ENCODE measurements at places on chromosomes 4 and X. TPM values are rescaled to one million over a fixed set of nuclear protein-coding genes. Genes with fewer than 3 reads are reported as not detected.

PCYT1B gene
- 0.09 TPM for total RNA-seq

SRPX2 gene
- not detected for total RNA-seq

PCDH18 gene
- total RNA-seq, result not detected

PLP2 gene
- total RNA-seq, result 112 TPM

DNA sequence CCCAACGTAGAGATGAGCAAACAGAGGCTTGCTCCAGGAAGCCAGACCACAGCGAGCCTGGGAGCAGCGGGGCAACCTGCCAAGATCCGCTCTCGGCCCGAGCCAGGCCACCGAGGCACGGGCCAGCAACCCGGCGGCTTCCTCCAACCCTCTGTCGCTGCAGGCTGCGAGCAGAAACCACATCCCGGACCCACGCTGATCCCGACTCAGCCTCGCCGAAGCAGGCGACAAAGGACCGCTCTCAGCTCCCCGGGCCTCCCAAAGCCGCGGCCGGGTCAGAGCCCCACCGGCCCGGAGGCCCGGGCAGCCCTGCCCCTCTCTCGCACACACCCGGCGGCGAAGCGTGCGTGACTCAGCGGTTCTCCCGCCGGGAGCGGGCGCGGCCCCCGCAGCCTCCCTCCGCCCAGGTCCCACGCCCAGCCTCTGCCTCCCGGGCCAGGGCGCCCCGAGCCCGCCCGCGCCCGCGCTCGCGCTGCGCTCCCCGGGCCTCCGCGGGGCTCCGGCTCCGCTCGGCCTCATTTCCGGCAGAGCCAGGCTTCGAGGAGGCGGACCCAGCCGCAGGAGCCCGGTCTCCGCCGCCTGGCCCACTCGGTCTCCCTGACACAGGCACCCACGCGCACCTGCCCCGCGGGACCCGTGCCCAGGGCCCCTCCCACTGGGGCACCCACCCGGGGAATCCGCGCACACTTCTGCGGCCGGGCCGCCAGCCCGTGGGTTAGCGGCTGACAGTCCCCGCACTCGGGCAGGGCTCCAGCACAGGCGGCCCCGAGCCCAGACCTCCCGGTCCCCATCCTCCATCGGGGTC is 1.7 kb downstream of the PPP2R2C start:
- H3K36me3 ChIP-seq, result no peaks in the 10 kb centered on the region
- no peak overlapping the region for H3K4me3 ChIP-seq
- no peak for DNase-seq
- H3K27me3 ChIP-seq, result peaks cover 43% of the 10 kb centered on the region
- no peak overlapping the region for H3K27ac ChIP-seq
- H3K4me1 ChIP-seq, result no peaks in the 10 kb centered on the region

DNA sequence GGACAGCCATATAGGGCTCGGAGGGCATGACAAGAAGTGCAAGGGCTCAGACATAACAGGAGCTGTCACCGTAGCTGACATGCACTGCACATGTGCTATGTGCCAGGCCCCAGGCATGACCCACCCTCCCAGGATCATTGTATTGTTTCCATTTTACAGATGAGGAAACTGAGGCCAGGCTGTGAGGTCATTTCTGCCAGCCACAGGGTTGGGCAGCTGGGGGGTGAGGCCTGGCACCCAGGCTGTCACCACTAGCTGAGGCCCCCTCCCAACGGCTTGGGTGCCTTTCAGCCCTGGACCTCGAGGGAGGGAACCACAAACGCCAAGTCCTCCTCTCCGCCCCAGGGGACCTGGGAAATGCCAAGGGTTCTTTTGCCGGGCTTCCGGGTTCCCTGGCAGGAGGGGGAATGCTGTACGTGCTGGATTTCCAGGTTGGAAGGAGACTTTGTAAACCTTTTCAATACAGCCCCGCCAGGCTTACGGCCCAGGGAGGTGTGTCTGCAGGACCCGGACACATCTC is 12.6 kb downstream of the TREX2 start:
- no peaks in the 10 kb centered on the region for H3K4me1 ChIP-seq
- DNase-seq, result no peak
- no peak overlapping the region for H3K4me3 ChIP-seq
- H3K27ac ChIP-seq, result no peak overlapping the region
- no peaks in the 10 kb centered on the region for H3K36me3 ChIP-seq
- no peaks in the 10 kb centered on the region for H3K27me3 ChIP-seq

- H3K4me1 ChIP-seq, result no peaks in the 10 kb centered on the region
- no peak overlapping the region for H3K27ac ChIP-seq
- DNase-seq, result no peak
- no peaks in the 10 kb centered on the region for H3K27me3 ChIP-seq
- H3K4me3 ChIP-seq, result no peak overlapping the region
These were observed 233.0 kb upstream of the SLC7A11 start for GRCh38 chr4:138475116-138475515.

- no peaks in the 10 kb centered on the region for H3K36me3 ChIP-seq
- no peak overlapping the region for H3K27ac ChIP-seq
- H3K4me3 ChIP-seq, result no peak overlapping the region
- no peak for DNase-seq
These were observed 262.8 kb downstream of the DKK2 start for GRCh38 chr4:106773076-106773905.

- H3K4me1 ChIP-seq, result no peaks in the 10 kb centered on the region
- peaks cover 12% of the 10 kb centered on the region for H3K27me3 ChIP-seq
- no peaks in the 10 kb centered on the region for H3K36me3 ChIP-seq
- H3K27ac ChIP-seq, result no peak overlapping the region
These were observed 28.4 kb upstream of the USP53 start for GRCh38 chr4:119184128-119184527.

GRCh38 chr4:169256101-169256612 is 14.6 kb downstream of the SH3RF1 start:
- H3K4me1 ChIP-seq, result no peaks in the 10 kb centered on the region
- no peak for DNase-seq
- no peaks in the 10 kb centered on the region for H3K36me3 ChIP-seq
- H3K27ac ChIP-seq, result no peak overlapping the region
- H3K27me3 ChIP-seq, result peaks cover 31% of the 10 kb centered on the region

DNA sequence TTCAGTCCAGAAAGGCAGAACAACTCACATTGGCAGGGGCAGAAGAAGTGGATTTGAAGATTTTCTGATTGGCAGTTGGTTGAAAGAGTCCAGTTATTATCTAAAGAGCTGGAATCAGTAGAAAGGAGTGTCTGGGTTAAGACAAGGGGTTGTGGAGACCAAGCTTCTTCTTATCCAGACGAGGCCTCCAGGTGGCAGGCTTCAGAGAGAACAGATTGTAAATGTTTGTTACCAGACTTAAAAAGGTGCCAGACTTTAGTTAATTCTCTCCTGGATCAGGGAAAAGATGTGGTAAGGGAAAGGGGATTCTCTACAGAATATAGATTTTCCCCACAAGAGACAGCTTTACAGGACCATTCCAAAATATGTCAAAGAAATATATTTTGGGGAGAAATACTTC is 36.7 kb upstream of the TLR3 start:
- no peaks in the 10 kb centered on the region for H3K4me1 ChIP-seq
- H3K27ac ChIP-seq, result no peak overlapping the region
- no peak overlapping the region for H3K4me3 ChIP-seq
- H3K27me3 ChIP-seq, result peaks cover 8% of the 10 kb centered on the region

- H3K36me3 ChIP-seq, result no peaks in the 10 kb centered on the region
- H3K27me3 ChIP-seq, result no peaks in the 10 kb centered on the region
- no peak overlapping the region for H3K27ac ChIP-seq
- no peak overlapping the region for H3K4me3 ChIP-seq
- no peaks in the 10 kb centered on the region for H3K4me1 ChIP-seq
These were observed 140.6 kb downstream of the NEXMIF start for GRCh38 chrX:74784629-74785028.

DNA sequence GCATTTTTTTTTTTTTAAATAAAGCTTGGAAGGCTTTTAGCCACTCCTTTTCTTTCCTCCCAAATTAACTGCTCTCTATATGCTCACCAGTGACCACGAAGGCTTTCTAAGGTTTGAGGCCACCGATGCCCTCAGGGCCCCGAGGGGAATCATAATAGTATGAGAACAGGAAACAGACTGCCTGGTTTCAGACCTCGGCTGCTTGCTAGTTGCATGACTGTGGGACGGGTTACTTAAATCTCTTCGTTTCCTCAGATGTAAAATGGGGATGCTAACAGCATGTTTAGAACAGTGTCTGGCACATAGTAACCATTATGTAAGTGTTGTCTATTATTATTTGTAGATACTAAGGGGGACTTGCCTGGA is 3.6 kb downstream of the LINC00632 start:
- no peak for DNase-seq
- H3K27ac ChIP-seq, result no peak overlapping the region
- H3K36me3 ChIP-seq, result no peaks in the 10 kb centered on the region
- H3K4me1 ChIP-seq, result peaks cover 2% of the 10 kb centered on the region
- no peak overlapping the region for H3K4me3 ChIP-seq

- DNase-seq, result no peak
- no peak overlapping the region for H3K4me3 ChIP-seq
- no peaks in the 10 kb centered on the region for H3K27me3 ChIP-seq
- H3K27ac ChIP-seq, result no peak overlapping the region
These were observed 58.4 kb downstream of the AMELX start for GRCh38 chrX:11351375-11352295.

GRCh38 chr4:39278476-39278875 is 87.7 kb downstream of the RFC1 start:
- peaks cover 7% of the 10 kb centered on the region for H3K36me3 ChIP-seq
- no peaks in the 10 kb centered on the region for H3K27me3 ChIP-seq
- no peaks in the 10 kb centered on the region for H3K4me1 ChIP-seq
- H3K4me3 ChIP-seq, result no peak overlapping the region

- H3K27ac ChIP-seq, result no peak overlapping the region
- peak; percentile 36 for DNase-seq
- H3K27me3 ChIP-seq, result no peaks in the 10 kb centered on the region
- H3K4me1 ChIP-seq, result peaks cover 34% of the 10 kb centered on the region
- H3K36me3 ChIP-seq, result peaks cover 27% of the 10 kb centered on the region
These were observed 30.4 kb downstream of the ELF4 start for GRCh38 chrX:130079824-130080406.

GRCh38 chrX:54640103-54640690 is 110.2 kb downstream of the GNL3L start:
- no peak for DNase-seq
- peaks cover 8% of the 10 kb centered on the region for H3K4me1 ChIP-seq
- H3K27me3 ChIP-seq, result no peaks in the 10 kb centered on the region
- H3K36me3 ChIP-seq, result peaks cover 6% of the 10 kb centered on the region

DNA sequence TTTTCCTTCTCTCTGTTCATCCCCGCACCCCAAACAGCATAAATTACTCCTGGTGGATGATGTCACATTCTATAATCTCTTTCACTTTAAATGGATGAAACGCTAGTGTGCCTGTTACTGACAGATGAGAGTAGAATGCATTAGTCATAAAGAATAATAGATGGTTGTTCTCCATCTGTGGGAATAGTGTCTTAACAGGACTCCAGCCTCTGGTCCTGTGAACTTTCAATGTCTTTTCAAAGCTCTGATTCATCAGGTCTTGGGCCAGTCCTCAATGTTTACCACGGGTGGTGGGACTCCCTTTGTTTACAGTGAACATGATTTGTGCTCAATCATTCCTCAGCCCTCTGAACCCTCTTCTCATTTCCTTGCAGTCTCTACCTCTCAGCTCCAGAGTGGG is 182.6 kb downstream of the GABRB1 start:
- no peak overlapping the region for H3K4me3 ChIP-seq
- DNase-seq, result no peak

DNA sequence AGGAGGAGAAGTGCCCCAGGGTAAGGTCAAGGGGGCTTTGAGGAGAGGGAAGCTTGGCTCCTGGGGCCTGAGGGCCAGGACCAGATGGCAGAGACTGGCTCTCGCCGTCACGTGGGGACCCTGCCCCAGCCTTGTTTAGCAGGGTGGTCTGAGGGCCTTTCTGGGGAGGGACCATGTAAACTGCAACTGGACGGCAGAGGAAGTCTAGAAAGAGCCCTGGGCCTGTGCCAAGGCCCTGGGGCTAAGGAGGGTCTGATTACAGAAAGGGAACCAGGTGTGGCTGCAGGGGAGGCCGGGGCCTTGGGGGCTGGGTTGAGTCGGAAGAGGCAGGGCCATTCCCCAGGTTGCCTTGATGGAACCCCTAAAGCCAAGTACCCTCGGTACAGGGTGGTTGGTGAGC is 1.8 kb upstream of the HGFAC start:
- no peak overlapping the region for H3K27ac ChIP-seq
- no peaks in the 10 kb centered on the region for H3K36me3 ChIP-seq
- DNase-seq, result no peak
- no peaks in the 10 kb centered on the region for H3K27me3 ChIP-seq
- H3K4me1 ChIP-seq, result no peaks in the 10 kb centered on the region
- no peak overlapping the region for H3K4me3 ChIP-seq

- H3K4me1 ChIP-seq, result no peaks in the 10 kb centered on the region
- peaks cover 5% of the 10 kb centered on the region for H3K27me3 ChIP-seq
- no peak for DNase-seq
- no peak overlapping the region for H3K27ac ChIP-seq
- H3K36me3 ChIP-seq, result no peaks in the 10 kb centered on the region
- no peak overlapping the region for H3K4me3 ChIP-seq
These were observed 83.4 kb downstream of the PALLD start for GRCh38 chr4:168580228-168580627.

DNA sequence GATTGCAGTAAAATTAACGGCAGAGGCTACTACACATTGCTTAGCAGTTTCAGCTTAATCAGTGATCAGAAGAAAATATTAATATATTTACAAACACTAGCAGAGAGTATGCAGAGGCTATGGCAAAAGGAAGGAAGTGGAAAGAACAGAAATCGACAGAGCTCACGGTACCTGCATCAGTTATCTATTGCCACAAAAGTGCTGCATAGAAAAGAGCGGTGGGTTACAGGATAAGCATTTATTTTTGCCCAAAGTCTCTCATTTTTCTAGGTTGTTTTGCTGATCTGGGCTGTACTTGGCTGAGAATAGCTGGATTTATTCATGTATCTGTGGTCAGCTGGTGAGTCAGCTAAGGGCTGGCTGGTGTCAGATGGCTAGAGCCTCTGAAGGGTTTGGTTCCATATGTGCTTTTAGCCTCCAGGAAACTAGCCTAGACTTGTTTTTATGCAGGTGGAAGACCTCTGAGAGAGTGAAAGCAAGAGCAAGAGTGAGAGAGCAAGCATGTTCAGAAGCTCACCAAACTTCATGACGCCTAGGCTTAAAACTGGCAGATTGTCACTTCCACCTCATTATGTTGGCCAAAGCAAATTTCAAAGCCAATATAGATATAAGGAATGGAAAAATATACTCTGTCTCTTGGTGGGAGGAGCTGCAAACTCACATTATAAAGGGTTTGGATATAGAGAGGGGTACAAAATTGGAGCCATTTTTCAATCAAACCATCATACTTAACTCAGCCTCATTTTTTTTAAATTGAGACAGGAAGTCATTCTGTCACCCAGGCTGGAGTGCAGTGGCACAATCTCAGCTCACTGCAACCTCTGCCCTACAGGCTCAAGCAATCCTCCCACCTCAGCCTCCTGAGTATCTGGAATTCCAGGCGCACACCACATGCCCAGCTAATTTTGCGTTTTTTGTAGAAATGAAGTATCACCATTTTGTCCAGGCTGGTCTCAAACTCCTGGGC is 153.2 kb upstream of the RPL34 start:
- H3K36me3 ChIP-seq, result peaks cover 3% of the 10 kb centered on the region
- peak overlapping the region; percentile 64 for H3K27ac ChIP-seq
- H3K27me3 ChIP-seq, result no peaks in the 10 kb centered on the region
- H3K4me3 ChIP-seq, result peak overlapping the region; percentile 19
- peaks cover 36% of the 10 kb centered on the region for H3K4me1 ChIP-seq

GRCh38 chrX:40105835-40106675 is 8.3 kb upstream of the BCOR start:
- no peaks in the 10 kb centered on the region for H3K36me3 ChIP-seq
- peak; percentile 65 for DNase-seq
- H3K27me3 ChIP-seq, result peaks cover 1% of the 10 kb centered on the region
- peaks cover 10% of the 10 kb centered on the region for H3K4me1 ChIP-seq

All from activated T-helper 2 cell treated with anti-CD3 and anti-CD28 coated beads, Interferon-gamma antibody, Interleukin-2, Interleukin-4, amounts not matched to agents 10 μg/mL and 5 μg/mL and 100 μg/mL, durations not matched to agents 14 hours and 24 hours and 36 hours (primary cell).